M059J (cell line): ENCODE measurements at places on chromosomes 4 and X. TPM values are rescaled to one million over a fixed set of nuclear protein-coding genes. Genes with fewer than 3 reads are reported as not detected.
A peak's percentile ranks its signal among the peaks of the same experiment; 100 is the strongest.

GRCh38 chr4:8589823-8590545, 2.6 kb upstream of the CPZ start:
- peak; percentile 69 for DNase-seq

DNA sequence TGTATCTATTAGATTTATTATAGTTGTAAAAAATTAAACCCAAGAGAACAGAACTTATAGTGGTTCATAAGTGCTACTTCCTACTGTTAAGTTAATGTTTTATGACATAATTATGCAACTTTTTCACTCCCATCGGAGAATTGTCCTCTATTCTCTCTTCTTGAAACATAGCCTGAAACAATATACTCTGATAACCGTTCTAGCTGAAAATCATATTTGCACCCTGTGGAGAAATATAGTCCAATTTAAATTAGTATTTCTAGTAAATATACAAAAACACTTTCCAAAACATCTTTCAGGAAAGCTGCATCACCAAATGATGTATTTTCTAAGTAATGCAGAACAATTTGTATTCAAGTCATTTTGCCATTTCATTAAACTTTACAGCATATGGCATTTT, 586.4 kb downstream of the PRR32 start:
- DNase-seq, result no peak

DNA sequence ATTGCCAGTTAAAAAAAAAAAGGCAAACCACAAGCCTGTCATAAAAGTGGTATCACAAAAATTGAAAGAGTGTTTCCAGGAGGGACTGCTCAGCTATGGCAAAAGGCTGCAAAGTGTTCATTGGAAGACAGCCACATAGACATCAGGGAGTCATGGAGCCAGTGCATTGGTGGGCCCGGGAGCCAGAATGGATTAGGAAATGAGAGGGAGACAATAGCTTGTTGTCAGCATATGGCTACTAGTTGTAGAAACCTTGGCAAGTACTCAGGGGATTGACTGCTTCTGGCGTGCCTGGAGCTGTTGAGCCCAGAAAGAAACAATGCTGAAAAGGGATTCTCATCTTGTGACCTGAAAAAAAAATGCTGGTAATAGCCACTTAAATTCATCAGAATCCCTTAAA, 5.0 kb downstream of the GAR1 start:
- DNase-seq, result no peak

- DNase-seq, result no peak
These were observed 267.3 kb upstream of the GATB start for GRCh38 chr4:152028131-152028530.

- DNase-seq, result no peak
These were observed 432.8 kb downstream of the ANKRD50 start for GRCh38 chr4:124279741-124280140.

- no peak for DNase-seq
These were observed 405 bp upstream of the ZAR1 start for GRCh38 chr4:48489683-48490011.

The HEPH gene
- 0.10 TPM in 1 of 2 replicates, not detected in the other for total RNA-seq

The LONRF3 gene
- total RNA-seq, result 5.6 and 8.7 TPM in 2 replicates

The FGB gene
- not detected in 2 replicates for total RNA-seq

The FAM47A gene
- not detected in 2 replicates for total RNA-seq
